Pancreas (tissue), 10 donors: ENCODE measurements at places on chromosomes 5 and 9. TPM values are rescaled to one million over a fixed set of nuclear protein-coding genes. Genes with fewer than 3 reads are reported as not detected.

FOXD4L3 gene
- total RNA-seq: 0.08 TPM

- H3K27ac ChIP-seq: no peak overlapping the region
- no peaks in the 10 kb centered on the region for H3K4me1 ChIP-seq
- no peak for DNase-seq
- no peaks in the 10 kb centered on the region for H3K27me3 ChIP-seq
These were observed 191.1 kb downstream of the EBF1 start for GRCh38 chr5:158908425-158909220.

SLC12A7 gene
- 21.2 TPM for total RNA-seq

- no peaks in the 10 kb centered on the region for H3K4me1 ChIP-seq
- no peaks in the 10 kb centered on the region for H3K36me3 ChIP-seq
- H3K4me3 ChIP-seq: no peak overlapping the region
- no peaks in the 10 kb centered on the region for H3K27me3 ChIP-seq
- H3K27ac ChIP-seq: no peak overlapping the region
These were observed 20.9 kb downstream of the ZNF474 start for GRCh38 chr5:122150215-122150614.

- DNase-seq: no peak
- no peaks in the 10 kb centered on the region for H3K36me3 ChIP-seq
- peak overlapping the region; percentile 99 for H3K27ac ChIP-seq
- H3K27me3 ChIP-seq: no peaks in the 10 kb centered on the region
- peaks cover 14% of the 10 kb centered on the region for H3K4me1 ChIP-seq
- H3K4me3 ChIP-seq: peak overlapping the region; percentile 89
These were observed 518 bp downstream of the ERBIN start for GRCh38 chr5:65926893-65927292.

- H3K36me3 ChIP-seq: no peaks in the 10 kb centered on the region
- no peak overlapping the region for H3K27ac ChIP-seq
- H3K27me3 ChIP-seq: no peaks in the 10 kb centered on the region
- DNase-seq: no peak
- no peaks in the 10 kb centered on the region for H3K4me1 ChIP-seq
- no peak overlapping the region for H3K4me3 ChIP-seq
These were observed 4.7 kb upstream of the RECK start for GRCh38 chr9:36031774-36032555.

DNA sequence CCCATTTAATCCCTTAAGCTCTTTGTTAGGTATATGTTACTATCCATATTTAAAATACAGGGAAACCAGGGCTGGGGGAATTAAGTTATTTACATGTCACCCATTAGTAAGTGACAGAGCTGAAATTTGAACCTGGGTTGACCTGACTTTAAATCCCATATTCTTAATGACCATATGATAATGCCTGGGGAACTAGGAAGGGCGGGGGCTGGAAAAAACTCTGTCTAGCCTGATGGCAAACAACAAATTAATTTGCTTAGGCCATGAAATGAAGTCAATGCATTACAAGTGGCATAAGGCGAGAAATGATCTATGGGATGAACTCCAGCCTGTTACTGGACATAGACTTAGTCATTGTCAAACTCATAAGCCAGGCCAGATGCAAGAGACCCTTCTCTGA lies 325.7 kb upstream of the WWC1 start:
- no peak overlapping the region for H3K27ac ChIP-seq
- no peak overlapping the region for H3K4me3 ChIP-seq
- H3K4me1 ChIP-seq: no peaks in the 10 kb centered on the region
- H3K27me3 ChIP-seq: no peaks in the 10 kb centered on the region

IRX1 gene
- total RNA-seq: 0.56 TPM

DNA sequence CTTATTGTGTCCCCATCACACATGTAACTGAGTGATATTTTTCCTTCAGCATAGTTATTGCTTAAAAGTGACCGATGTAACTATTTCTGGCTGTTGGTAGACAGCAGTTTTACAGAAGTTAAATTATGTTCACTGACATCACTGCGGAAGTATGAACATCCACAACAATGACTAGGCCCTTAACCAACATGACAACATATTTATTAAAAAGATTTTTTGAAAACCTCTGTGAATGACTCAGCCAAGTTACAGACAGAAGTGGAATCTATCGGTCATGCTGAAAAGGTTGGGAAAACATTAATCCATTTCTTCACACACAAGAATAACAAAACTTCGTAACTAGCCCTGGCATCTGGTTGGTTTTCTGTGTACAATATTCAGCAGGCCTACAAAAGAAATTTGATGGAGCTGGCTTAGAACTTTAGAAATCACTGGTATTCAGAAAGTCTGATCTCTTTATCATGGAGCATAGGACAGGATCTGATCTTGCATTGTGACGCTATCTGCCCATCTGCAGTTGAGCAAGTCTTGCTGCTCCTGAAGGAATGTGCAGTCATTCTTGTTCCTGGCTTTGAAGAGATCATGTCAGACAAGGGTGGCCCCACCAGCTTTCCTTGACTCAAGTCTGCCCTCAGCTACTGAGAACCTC lies 6.5 kb downstream of the GLIS3 start:
- H3K27ac ChIP-seq: peak overlapping the region; percentile 67
- no peaks in the 10 kb centered on the region for H3K36me3 ChIP-seq
- peaks cover 3% of the 10 kb centered on the region for H3K4me1 ChIP-seq
- H3K4me3 ChIP-seq: no peak overlapping the region
- no peaks in the 10 kb centered on the region for H3K27me3 ChIP-seq

- H3K4me1 ChIP-seq: no peaks in the 10 kb centered on the region
- H3K27ac ChIP-seq: no peak overlapping the region
- no peak for DNase-seq
These were observed 8.0 kb downstream of the SPOCK1 start for GRCh38 chr5:137491121-137491520.
